Hepatocyte (in vitro differentiated cells): ENCODE measurements at places on chromosomes 7 and 10.
A peak's percentile ranks its signal among the peaks of the same experiment; 100 is the strongest.

GRCh38 chr10:53453196-53453595 is 680.6 kb upstream of the MBL2 start:
- DNase-seq: no peak
- no peak overlapping the region for H3K27ac ChIP-seq
- H3K36me3 ChIP-seq: no peaks in the 10 kb centered on the region
- no peak overlapping the region for H3K4me3 ChIP-seq
- no peaks in the 10 kb centered on the region for H3K4me1 ChIP-seq
- H3K27me3 ChIP-seq: no peaks in the 10 kb centered on the region

DNA sequence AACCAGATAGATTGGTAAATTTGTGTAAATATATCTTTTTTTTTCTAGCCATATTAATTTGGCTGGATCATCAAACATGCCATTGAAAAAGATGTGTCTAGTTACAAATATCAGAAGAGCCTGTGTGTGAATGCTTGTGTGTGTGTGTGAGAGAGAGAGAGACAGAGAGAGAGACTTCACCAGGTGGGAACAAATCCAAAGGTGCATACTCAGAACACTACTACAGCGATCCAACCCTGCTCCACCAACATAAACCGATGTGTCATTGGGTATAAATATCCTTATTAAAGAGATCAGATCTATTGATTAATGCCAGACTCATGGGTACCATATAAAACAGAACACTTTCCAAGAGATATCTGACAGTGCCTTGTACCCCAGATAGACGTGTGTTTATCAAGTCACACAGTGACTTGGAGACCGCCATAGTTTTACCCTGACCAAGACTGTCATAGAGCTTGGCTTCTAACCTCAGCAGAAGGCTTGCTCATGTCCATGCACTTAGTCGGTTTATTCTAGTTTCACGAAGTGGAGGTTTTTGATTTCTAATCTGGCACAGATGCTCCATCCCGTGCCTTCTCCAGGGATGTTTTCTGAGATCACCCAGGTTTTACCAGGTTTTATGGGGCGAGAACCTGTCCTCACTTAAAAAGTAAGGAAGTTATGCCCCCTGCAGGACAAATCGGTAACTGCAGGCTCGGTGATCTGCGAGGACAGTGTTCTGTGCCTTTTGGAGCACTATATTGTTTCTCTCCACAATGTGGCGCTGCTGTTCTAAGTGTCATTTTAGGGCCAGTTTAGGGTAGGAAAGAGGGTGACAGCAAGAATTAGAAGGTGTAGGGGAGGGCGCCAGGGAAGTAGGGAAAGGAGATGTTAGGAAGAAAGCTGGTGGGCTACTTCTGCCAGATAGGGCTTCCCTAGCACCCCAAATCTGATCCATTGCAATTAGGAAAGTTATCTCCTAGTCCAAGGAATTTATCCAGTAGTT is 29.3 kb upstream of the WNT8B start:
- peak; percentile 96 for DNase-seq
- no peak overlapping the region for H3K4me3 ChIP-seq
- no peaks in the 10 kb centered on the region for H3K4me1 ChIP-seq
- H3K27ac ChIP-seq: no peak overlapping the region

DNA sequence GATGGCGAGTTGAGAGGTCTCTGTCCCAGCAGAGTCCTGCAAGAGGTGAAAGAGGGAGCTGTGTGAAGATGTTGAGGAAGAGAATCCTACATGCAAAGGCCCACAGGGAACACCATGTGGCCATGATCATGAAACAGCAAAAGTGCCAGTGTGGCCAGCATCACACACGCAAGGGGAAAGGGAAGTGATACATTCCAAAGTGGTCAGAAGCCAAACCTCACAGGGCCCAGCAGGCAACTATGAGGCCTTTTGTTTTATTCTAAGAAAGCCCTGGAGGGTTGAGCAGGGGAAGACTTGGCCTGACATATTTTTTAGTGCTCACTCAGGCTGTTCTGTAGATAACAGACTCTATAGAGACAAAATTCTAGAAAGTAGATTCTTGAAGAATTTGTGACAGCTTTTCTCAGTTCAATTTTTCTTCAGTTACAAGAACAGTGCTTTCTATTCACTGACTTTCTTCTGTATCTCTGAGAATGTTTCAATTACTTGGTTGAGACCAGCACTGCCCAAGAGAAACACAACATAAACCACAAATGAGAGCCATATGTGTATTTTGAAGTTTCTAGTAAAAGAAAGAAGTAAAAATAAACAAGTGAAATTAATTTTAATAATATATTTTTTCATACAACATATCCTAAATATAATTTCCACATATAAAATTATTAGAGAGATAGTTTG is 82.3 kb downstream of the HTR7 start:
- H3K27me3 ChIP-seq: no peaks in the 10 kb centered on the region
- no peak overlapping the region for H3K4me3 ChIP-seq
- no peaks in the 10 kb centered on the region for H3K4me1 ChIP-seq

DNA sequence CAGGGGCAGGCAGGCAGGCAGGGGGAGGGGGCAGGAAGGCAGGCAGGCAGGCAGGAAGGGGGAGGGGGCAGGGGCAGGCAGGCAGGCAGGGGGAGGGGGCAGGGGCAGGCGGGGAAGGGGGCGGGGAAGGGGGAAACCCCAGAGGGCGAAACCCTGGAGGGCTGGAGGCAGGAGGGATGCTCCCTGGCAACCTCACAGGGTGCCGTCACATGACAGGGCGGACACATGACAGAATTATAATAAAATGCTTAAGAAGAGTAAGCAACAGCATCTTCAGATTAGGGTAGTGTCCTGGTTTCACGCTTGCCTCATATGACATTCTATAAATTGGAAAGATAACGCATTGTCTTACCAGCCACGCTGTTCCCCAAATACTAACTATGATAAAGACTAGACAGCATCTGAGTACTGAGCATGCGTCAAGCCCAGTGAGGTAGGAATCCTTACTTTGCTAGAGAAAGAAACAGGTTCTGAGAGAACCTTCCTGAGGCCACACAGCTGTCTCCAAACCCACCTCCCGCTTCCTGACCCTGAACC is 131.6 kb downstream of the DIP2C start:
- DNase-seq: no peak
- H3K4me3 ChIP-seq: no peak overlapping the region
- no peaks in the 10 kb centered on the region for H3K27me3 ChIP-seq
- no peaks in the 10 kb centered on the region for H3K4me1 ChIP-seq
- H3K27ac ChIP-seq: no peak overlapping the region

DNA sequence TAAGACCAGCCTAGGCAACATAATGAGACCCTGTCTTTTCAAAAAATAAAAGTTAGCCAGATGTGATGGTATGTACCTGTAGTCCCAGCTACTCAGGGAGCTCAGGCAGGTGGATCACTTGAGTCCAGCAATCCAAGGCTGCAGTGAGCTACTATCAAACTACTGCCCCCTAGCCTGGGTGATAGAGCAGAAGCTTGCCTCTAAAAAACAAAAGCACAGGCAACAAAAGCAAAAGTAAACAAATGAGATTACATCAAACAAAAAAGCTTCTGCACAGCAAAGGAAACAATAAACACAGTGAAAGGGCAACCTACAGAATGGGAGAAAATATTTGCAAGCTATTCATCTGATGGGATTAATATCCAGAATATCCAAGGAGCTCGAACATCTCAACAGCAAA is 65.4 kb downstream of the FANK1 start:
- H3K27ac ChIP-seq: no peak overlapping the region
- no peak overlapping the region for H3K4me3 ChIP-seq
- no peak for DNase-seq
- H3K4me1 ChIP-seq: no peaks in the 10 kb centered on the region

GRCh38 chr10:103833731-103834365 is 21.5 kb downstream of the SH3PXD2A start:
- H3K27ac ChIP-seq: peak overlapping the region; percentile 80
- no peak overlapping the region for H3K4me3 ChIP-seq
- H3K27me3 ChIP-seq: no peaks in the 10 kb centered on the region
- H3K4me1 ChIP-seq: peaks cover 62% of the 10 kb centered on the region

- peak overlapping the region; percentile 84 for H3K27ac ChIP-seq
- peaks cover 10% of the 10 kb centered on the region for H3K4me1 ChIP-seq
- H3K27me3 ChIP-seq: peaks cover 26% of the 10 kb centered on the region
- DNase-seq: peak; percentile 38
- no peaks in the 10 kb centered on the region for H3K36me3 ChIP-seq
Measured at GRCh38 chr10:97140902-97141745, 44.6 kb downstream of the SLIT1 start.

GRCh38 chr7:19101909-19102308 is 15.5 kb downstream of the TWIST1 start:
- H3K4me3 ChIP-seq: no peak overlapping the region
- no peak overlapping the region for H3K27ac ChIP-seq
- no peak for DNase-seq
- peaks cover 10% of the 10 kb centered on the region for H3K4me1 ChIP-seq

GRCh38 chr7:74462707-74463100 is 9.0 kb downstream of the GTF2IRD1 start:
- no peak overlapping the region for H3K4me3 ChIP-seq
- H3K36me3 ChIP-seq: no peaks in the 10 kb centered on the region
- peak; percentile 51 for DNase-seq

GRCh38 chr7:8783229-8783628 is 349.8 kb downstream of the NXPH1 start:
- no peaks in the 10 kb centered on the region for H3K36me3 ChIP-seq
- H3K4me3 ChIP-seq: no peak overlapping the region
- no peak overlapping the region for H3K27ac ChIP-seq
- DNase-seq: no peak

DNA sequence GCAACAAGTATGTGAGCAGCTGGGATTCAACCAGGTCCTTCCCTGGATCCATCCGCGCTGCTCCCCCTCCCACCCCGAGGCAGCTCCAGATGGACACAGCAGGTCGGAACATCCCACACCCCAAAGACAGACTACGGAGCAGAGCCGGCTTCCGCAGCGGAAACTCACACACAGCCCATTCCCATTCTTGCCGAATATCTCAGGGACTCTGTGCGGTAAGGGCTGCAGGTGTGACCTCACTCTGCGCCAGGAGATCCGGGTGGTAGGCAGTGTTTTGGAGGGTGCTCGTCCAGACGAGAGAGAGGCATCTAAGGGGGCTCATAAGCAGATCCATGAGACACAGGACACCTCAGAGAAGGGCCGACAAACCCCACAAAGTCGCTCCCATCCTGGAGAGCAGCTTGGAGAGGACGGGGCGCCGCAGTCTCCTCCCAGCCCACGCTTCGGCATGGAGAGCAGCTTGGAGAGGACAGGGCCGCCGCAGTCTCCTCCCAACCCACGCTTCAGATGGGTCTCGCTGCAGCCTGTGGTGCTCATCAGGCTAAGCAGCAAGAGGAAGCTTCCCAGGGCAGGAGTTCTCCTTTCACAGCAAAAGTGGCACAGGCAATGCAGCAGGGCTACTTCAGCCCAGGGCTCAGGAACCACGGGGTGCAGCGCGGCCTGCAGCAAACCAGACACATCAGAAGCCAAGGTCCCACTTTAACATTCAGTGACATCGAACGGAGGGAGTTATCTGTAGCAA is 179.9 kb downstream of the DIP2C start:
- peaks cover 9% of the 10 kb centered on the region for H3K4me1 ChIP-seq
- H3K36me3 ChIP-seq: no peaks in the 10 kb centered on the region
- no peaks in the 10 kb centered on the region for H3K27me3 ChIP-seq
- no peak for DNase-seq
- no peak overlapping the region for H3K27ac ChIP-seq

GRCh38 chr10:83612746-83613145 is 526.6 kb upstream of the GHITM start:
- no peak for DNase-seq
- H3K36me3 ChIP-seq: no peaks in the 10 kb centered on the region
- H3K27me3 ChIP-seq: no peaks in the 10 kb centered on the region
- H3K4me1 ChIP-seq: peaks cover 7% of the 10 kb centered on the region
- no peak overlapping the region for H3K27ac ChIP-seq

- H3K4me3 ChIP-seq: peak overlapping the region; percentile 37
- peak; percentile 99 for DNase-seq
- H3K27me3 ChIP-seq: no peaks in the 10 kb centered on the region
- H3K4me1 ChIP-seq: no peaks in the 10 kb centered on the region
- no peaks in the 10 kb centered on the region for H3K36me3 ChIP-seq
- H3K27ac ChIP-seq: peak overlapping the region; percentile 94
Measured at GRCh38 chr7:76166404-76167255, 35.1 kb upstream of the SRRM3 start.

- H3K4me3 ChIP-seq: no peak overlapping the region
- no peaks in the 10 kb centered on the region for H3K27me3 ChIP-seq
- no peak for DNase-seq
- H3K27ac ChIP-seq: no peak overlapping the region
- H3K36me3 ChIP-seq: no peaks in the 10 kb centered on the region
- H3K4me1 ChIP-seq: no peaks in the 10 kb centered on the region
Measured at GRCh38 chr7:159296093-159296681, 151.5 kb upstream of the VIPR2 start.

DNA sequence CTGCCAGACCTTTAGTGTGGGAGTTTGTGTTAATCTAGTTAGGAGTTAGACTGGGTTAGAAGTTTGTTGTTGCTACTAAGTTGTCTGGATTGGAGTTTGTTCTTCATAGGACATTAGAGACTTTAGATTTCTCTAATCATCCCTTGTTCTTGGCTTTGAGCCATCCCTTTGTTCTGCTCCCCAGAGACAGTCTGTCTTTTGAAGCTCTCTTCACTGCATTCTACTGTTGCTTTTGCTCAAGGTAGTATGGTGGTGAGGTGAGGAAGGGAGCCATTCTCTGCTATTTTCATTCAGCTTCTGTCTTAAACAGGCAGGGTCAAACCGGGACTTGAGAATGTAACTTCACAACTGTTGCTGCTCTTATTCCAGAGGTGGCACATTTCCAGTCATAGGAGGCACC is 10.4 kb upstream of the TARP start:
- no peak for DNase-seq
- H3K27me3 ChIP-seq: no peaks in the 10 kb centered on the region
- H3K4me3 ChIP-seq: no peak overlapping the region
- H3K4me1 ChIP-seq: peaks cover 4% of the 10 kb centered on the region
- H3K27ac ChIP-seq: no peak overlapping the region
- no peaks in the 10 kb centered on the region for H3K36me3 ChIP-seq

GRCh38 chr10:60299961-60300883 is 89.5 kb downstream of the ANK3 start:
- H3K27ac ChIP-seq: peak overlapping the region; percentile 64
- H3K27me3 ChIP-seq: no peaks in the 10 kb centered on the region
- no peaks in the 10 kb centered on the region for H3K36me3 ChIP-seq
- no peaks in the 10 kb centered on the region for H3K4me1 ChIP-seq
- H3K4me3 ChIP-seq: no peak overlapping the region
- peak; percentile 69 for DNase-seq

DNA sequence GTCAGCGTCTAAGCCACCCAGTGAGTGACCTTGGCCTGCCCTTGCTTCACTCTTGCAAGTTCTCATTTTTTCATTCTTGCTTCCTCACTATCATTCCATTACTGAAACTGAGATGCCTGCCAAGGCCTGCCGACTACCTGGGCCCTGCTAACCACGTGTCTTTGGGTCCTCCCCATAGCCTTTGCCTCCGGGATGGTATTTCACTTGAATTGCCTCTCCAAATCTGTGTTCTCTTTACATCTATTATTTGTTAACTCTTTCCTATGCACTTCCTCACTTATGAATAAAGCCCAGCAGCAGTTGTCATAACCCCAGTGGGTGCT is 234.6 kb downstream of the SNX10 start:
- H3K27ac ChIP-seq: no peak overlapping the region
- peaks cover 9% of the 10 kb centered on the region for H3K27me3 ChIP-seq
- H3K4me3 ChIP-seq: no peak overlapping the region
- H3K36me3 ChIP-seq: no peaks in the 10 kb centered on the region
- no peaks in the 10 kb centered on the region for H3K4me1 ChIP-seq
- DNase-seq: no peak
